Activated T-helper 17 cell treated with anti-CD3 and anti-CD28 coated beads, Interleukin-2, amount 50 U/mL, for 72 hours (primary cell): ENCODE measurements at places on chromosomes 7 and 10. TPM values are rescaled to one million over a fixed set of nuclear protein-coding genes. Genes with fewer than 3 reads are reported as not detected.
A peak's percentile ranks its signal among the peaks of the same experiment; 100 is the strongest.

DNA sequence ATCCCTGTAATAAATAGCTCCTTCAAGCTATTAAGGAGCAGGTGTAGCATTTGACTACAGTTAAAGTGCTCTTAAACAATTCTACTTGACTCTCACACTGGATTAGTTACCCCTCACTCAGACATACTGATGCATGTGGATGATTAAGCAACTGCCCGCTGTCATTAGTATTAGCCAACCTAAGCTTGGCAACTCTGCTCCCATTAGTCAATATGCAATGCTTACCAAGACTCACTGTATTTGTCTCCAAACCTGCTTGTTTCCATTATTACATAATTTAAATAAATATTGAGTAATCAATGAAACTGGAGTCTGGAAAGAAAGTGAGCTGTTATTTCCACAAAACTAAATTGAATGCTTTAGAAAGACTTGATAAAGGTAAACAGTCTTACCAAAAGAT, 144.0 kb upstream of the ASAH2 start:
- ATAC-seq, result no peak

PVRIG gene
- total RNA-seq, result 16.1 TPM

DNA sequence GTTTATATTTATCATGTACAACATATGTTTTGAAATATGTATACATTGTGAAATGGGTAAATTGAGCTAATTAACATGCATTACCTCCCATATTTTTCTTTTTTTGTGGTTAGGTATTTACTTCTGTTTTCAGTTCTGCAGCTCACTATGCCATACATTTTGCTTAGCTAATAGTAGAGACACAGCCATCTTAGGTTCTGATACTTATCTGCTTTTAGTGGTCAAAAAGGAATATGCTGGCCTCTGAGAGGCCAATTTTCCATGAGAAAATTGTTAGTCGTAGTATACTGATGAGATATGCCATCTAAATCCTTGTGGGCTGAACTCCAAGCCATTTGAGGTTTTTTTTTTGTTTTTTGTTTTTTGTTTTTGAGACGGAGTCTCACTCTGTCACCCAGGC, 31.0 kb downstream of the SGPL1 start:
- ATAC-seq, result no peak

- peak; percentile 93 for ATAC-seq
Observed at GRCh38 chr7:148884299-148885022, 370 bp upstream of the EZH2 start.

GRCh38 chr7:47571331-47572093, 10.4 kb downstream of the TNS3 start:
- no peak for ATAC-seq

ADAM22 gene
- 0.82 TPM for total RNA-seq

CYP2C18 gene
- total RNA-seq, result not detected

CHAT gene
- not detected for total RNA-seq

TMEM236 gene
- 0.37 TPM for total RNA-seq

SLC13A1 gene
- total RNA-seq, result not detected

DNA sequence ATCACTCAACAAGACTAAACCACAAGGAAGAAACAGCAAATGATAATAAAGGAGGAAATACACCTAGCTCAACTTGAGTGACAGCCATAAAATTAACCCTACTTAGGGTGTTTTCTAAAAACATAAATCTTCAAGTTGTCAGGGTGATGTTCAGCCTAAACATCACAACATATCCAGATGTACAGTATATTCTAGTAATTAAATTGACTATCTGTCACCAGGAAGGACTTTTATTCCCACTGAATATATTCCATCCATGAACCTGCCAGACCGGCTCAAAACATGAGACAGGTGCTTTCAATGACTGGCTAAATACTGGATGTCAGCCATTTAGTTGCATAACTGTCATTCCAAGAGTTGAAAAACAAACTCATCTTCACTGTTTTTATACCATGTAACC, 298.1 kb upstream of the NEBL start:
- ATAC-seq, result no peak

- ATAC-seq, result no peak
Observed at GRCh38 chr7:55085511-55086412, 66.9 kb downstream of the EGFR start.

DNA sequence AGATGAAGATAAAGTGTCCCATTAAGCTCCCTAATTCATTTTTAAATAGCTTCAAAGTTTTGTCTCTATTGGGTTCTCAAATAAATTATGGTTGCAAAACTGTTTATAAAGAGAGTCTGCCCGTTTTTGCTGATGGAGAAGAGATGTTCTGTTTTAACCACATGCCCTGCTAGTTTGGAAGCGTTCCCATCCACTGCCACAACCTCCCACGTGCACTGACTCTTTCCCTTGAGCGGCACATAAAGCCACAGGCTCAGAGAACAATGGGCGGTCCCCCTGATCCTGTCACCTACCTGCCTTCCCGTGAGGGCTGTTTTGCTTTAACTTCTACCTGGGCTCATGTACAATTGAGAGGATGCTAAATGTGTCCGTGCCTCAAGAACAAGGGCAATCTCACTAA, 65.5 kb downstream of the CPVL start:
- ATAC-seq, result no peak
